Activated CD8-positive, alpha-beta T cell treated with anti-CD3 and anti-CD28 coated beads for 36 hours (primary cell): ENCODE measurements at places on chromosomes 7 and 10.
A peak's percentile ranks its signal among the peaks of the same experiment; 100 is the strongest.

GRCh38 chr10:97327348-97328294, 6.9 kb downstream of the FRAT2 start:
- no peak for DNase-seq

GRCh38 chr7:99392659-99393354, 15.6 kb downstream of the PDAP1 start:
- DNase-seq = peak; percentile 91

GRCh38 chr10:31099664-31100063, 68.0 kb upstream of the ZNF438 start:
- peak; percentile 33 for DNase-seq

DNA sequence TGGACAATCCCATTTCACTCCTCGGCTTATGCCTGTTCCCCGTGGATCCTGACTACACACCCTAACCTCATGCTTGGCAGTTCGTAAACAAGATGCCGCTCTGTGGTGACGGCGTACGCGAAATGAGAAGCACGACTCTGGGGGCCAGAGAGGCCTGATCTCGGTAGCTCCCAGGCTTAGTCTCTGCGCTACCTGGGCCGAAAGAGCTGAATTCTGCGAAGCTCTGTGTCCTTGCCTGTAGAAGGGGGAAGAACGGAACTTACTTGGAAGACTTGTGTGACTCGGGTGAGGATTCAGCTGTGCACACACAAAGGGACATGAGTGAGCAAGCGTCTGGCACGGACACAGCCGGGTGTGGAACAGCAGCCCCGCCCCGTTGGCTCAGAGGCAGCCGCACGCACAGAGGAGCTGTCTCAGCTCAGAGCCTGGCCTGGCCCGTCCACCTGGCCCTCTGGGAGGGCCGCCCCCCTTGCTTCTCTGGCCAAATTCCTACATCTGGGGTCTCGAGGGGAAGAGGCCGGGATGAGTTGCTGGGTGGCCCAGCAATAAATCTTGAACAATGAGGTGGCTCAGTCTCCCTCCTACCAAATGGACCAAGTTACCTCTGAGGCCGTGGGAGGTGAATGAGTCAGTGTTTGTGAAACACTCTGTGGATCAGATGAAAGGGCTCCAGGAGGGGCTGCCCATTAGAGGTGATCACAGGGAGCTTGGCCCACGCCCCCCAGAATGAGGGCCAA, 83.8 kb downstream of the PDGFA start:
- DNase-seq = peak; percentile 57

DNA sequence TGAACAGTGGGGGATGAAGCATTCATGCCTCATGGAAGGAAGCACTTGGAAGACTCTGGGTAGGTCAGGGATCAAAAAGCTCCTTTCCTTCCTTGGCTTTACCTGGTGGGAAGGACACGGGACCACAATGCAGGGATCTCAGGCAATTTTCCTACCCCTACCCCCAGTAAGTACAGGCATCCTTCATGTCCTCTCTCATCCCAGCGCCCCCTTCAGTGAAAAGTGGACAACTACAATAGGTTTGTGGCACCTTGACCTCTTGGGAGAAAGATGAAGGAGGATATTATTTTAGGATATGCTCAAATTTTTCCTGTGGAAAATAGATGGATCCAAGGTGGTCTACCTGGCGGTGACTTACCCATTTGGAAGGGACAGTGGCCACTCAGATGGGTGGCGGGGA, 16.5 kb downstream of the AFAP1L2 start:
- DNase-seq = no peak

DNA sequence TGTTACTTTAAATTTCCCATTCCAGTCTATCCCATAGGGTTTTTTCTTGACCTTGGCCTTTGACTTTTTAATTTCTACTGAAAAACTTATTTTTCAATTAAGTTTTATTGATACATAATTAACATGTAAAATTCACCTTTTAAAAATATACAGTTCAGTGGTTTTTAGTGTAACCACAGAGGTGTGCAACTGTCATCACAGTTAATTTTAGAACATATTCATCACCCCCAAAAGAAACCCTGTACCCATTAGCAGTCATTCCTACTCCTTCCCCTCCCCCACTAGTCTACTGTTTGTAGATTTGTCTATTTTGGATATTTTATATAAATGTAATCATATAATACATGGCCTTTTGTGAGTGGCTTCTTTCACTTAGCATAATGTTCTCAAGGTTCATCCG, 96.5 kb upstream of the GJD4 start:
- no peak for DNase-seq

DNA sequence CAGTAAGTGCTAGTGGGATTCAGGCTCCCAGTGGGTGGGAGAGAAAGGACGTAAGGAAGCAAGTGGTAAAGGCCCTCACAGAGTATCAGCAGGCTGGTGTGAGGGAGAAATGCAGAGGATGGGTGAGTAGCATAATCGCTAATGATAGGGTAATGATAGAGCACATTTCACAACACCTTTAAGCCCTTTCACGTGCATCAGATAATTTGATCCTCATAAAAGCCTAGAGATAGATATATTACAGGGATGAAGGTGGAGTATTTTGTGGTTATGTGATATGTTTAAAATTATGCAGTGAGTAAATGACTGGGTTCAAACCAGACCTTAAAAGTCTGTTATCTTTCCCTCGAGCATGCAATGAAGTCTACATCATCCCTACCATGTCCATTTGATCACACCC, 10.3 kb downstream of the LEP start:
- no peak for DNase-seq

DNA sequence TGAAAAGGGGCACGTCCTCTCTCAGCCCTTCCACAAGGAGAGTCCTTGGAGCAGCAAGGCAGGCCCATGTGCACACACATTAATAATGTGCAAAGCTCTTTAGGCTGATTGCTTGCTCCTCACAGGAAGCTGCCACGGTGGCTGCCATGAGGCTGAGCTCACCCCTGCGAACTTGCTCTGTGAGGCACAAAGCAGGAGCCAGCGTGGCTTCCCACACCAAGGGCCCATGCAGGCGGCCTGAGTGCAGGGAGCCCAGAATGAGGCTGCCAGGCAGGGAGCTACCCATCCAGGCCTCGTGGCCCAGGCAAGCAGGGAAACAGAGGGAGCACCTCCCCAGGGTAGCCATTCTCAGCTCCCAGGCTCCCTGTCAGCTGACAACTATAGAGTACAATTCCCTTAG, 242.9 kb downstream of the GRID1 start:
- no peak for DNase-seq

- no peak for DNase-seq
Measured at GRCh38 chr7:54960517-54960916, 58.3 kb upstream of the EGFR start.
